Activated naive CD4-positive, alpha-beta T cell treated with anti-CD3 and anti-CD28 coated beads, Interleukin-2, amount 50 U/mL, for 72 hours (primary cell): ENCODE measurements at places on chromosomes 1 and 21. TPM values are rescaled to one million over a fixed set of nuclear protein-coding genes. Genes with fewer than 3 reads are reported as not detected.

Gene TEX38
- not detected for total RNA-seq

- no peak for DNase-seq
These were observed 192.4 kb upstream of the ARHGEF16 start for GRCh38 chr1:3261969-3262579.

DNA sequence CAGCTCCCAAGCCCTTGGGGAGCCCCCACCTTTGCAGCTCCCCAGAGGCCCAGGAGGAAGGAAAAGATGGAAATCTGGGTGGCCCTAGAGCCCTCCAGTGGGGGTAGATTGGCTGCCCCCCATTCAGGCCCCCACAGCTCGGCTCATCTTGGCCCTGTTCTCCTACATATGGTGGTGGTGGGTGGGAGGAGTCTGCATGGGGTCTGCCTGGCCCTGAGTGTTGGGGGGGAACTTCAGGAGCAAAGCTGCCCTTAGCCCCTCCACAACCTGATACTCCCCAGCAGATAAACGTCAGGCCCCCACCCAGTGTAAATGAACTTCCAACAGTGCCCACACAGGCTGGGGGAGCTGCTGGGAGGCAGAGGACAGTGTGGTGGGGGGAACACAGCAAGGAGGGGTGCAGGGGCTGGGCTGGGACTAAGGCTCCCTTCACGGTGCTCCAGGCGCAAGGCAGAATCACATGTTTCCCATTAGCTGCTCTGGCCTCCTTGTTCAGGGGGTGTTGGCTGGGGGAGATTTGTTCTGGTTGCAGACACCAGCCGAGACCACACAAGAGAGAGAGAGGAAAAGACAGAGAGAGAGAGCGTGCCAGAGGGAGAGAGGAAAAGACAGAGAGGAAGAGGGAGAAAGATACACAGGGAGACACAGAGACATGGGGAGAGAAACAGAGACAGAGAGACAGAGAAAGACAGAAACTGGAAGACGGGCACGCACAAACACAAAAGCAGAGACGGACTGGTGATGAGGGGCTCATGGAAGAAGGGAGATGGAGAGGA, 42.6 kb downstream of the AHDC1 start:
- no peak for DNase-seq

Gene BEST4
- total RNA-seq: 1.8 TPM

Gene MTMR11
- 4.5 TPM for total RNA-seq

- no peak for DNase-seq
These were observed 58.4 kb downstream of the SYF2 start for GRCh38 chr1:25173809-25174340.

DNA sequence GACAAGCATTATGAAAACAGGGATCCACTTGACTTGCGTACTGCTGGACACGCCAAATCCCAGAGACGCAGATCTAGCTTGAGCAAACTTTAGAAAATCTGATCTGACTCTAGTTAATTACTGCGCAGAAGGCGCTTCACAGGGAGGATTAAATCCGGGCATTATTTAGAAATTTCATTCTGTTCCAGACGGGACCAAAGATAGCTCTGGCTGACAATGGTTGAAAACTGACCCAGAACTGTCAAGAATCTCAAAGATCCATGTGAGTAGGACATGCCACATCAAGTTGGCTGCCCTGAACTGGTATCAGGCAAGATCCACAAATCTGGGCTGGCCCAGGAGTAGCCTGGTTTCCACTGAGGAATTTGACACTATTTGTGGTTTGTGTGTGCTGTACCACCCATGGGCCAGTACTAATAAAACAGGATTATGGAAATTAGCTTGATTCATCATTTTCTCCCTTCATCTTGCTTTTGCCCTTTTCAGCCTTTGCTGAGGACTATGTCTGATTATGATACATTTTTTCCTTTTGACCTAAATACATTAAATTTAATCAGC, 171.0 kb downstream of the VAV3 start:
- no peak for DNase-seq

DNA sequence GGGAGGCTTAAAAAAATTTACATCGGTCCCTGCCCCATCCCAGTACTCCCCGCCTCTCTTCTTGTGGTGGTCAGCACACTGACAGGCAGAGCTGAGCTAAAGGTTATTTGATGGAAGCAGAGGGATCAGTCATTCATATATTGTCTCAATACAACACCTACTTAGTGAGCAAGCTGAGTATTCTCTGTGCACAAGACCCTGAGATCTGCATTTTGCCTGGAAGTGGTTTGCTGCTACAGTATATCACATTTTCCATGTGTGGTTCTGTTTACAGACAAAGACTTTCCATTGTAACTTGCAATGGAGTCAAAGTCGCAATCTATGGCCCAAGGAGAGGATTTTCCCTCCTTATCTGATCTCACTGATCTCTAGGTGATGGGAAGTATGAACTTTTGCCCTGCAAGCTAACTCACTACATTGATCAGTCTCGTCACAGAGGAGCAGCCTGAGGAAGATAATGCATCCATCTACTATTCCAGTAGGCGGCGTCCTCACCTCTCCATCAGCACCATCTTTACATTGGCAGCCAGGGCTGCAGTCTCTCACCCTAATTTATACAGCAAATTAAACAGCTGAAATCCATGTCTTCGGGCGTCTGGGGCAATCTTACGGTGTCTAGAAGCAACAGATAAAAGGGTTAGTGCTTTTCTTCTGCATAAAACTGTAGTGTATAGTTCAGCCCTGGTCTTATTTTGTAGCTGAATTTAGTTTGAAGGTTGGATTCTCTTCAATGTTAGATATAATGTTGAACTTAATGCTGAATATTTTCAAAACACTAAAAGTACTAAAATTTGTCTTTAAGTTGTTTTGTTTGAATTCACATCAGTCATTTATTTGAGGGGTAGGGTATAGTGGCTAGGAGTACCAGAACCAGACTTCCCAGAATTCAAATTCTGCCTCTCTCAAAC, 3.2 kb upstream of the TRAF5 start:
- no peak for DNase-seq

Gene PTAFR
- total RNA-seq: 0.06 TPM

DNA sequence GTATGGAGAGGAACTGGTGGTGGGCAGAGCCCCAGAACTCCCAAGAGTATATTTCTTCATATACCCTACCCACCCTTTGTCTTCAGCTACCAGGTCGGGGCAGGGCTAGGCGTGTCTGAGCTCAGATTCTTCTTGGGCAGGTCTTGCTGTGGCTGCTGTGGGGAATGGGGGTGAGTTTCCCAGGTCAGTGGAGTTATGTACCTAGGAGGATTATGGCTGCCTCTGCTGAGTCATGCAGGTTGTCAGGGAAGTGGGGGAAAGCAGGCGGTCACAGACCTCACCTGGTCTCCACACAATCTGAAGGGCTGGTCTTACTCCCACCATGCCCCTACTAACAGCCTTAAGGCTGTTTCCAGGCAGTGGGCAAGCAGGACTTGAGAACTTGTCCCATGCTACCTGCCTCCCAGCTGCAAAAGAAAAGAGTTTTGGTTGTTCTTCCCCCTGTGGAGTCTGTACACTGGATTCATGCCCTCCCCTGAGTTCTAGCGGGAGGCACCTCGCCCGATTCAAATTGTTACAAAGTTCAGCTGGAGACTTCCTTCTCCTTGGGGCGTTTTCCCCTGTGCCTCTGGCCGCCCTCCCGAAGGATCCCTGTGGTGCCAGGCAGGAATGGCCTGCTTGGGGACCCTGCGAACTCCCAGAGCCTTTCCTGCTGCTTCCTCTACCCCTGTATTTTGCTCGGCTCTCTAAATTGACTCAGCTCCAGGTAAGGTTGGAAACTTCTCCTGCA, 58.6 kb downstream of the NPHS2 start:
- no peak for DNase-seq

DNA sequence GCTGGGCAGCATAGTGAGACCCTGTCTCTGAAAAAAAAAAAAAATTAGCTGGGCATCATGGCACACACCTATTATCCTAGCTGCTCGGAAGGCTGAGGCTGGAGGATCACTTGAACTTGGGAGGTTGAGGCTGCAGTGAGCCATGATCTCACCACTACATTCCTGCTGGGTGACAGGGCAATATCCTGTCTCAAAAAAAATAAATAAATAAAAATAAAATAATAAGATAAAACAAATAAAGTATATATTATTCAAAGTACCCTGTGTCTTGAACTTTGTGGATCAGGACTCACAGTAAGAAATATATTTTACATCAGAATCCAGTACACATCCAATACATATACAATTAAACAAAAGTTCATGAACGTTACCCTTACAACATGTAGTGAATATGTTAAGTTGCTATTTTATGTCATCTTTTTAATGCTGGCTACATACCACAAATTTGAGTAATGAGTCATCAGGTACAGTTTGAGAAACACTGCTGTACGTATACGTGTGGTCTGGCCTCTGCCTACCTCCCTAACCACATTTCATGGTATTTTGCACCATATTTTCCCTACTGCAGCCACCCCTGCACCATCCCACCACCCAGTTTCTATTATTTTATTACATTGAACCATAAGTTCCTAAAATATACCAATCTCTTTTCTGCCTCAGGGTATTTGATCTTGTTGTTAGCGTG, 4.4 kb downstream of the NME7 start:
- peak; percentile 53 for DNase-seq

DNA sequence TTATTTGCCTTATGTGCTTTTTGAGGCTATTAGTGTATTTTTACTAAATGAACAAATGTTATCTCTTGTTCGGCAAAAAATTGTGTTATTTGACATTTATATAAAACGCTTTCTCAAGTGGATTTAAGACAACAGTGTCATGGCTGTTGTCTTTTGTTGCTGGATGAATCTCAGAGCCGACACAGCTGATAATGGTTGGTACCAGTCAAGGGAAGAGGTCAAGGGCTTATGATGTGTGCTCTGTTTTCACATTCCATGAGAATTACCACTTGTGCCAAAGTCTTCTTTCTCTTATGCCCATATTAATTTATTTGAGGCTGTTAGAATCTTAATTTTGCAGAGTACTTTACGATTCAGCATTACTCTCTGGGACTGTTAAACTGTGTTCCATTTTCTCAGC, 17.9 kb upstream of the CD101 start:
- no peak for DNase-seq

DNA sequence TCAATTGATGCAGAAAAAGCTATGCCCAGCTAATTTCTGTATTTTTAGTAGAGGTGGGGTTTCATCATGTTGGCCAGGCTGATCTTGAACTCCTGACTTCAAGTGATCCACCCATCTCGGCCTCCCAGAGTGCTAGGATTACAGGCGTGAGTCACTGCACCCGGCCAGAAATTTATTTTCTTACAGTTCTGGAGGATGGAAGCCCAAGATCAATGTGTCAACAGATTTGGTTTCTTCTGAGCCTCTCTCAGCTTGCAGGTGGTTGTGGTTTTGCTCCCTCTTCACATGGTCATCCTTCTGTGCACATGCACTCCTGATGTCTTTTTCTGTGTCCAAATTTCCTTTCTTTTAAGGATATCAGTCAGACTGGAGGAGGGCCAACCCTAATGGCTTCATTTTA, 35.6 kb downstream of the SHCBP1L start:
- no peak for DNase-seq

GRCh38 chr1:183023146-183023600, at the start of gene LAMC1:
Gene LAMC1, plus strand, starts transcription at chr1:183023420. Its CDS starts 297 bp downstream, at chr1:183023717.
- DNase-seq: no peak

DNA sequence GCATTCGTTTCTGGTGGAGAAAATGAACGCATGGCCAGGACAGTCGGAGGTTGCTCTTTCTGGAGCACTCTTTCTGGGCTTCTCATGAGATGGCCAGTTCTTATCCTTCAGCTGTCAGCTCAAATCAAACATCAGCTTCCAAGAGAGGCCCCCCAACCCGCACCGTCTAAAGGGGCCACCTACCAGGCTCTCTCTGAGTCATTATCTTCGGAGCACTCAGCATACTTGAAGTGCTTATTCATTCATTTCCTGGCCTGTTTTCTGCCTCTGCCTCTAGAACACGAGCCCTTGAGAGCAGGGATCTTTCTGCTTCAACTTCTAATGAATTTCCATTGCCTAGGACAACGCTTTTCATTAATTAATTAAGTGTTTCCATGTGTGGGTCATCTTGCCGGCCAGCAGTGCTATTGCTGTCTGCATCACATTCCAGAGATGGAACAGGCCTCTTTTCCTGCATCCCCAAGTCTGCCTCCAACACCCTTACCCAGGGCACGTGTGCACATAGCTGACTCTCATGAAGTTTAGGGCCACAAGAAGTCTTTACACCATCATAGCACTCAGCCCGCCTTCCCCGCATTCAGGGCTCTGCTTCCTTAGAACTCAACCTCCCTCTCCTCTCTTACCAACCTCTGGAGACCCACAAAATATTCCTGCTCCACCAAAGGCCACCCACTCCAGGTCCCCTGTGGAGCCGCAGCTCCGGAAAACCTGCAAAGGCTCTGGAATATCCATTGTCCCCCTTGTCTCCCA, 52.1 kb upstream of the LAPTM5 start:
- no peak for DNase-seq

Gene OR2T3
- total RNA-seq: not detected

DNA sequence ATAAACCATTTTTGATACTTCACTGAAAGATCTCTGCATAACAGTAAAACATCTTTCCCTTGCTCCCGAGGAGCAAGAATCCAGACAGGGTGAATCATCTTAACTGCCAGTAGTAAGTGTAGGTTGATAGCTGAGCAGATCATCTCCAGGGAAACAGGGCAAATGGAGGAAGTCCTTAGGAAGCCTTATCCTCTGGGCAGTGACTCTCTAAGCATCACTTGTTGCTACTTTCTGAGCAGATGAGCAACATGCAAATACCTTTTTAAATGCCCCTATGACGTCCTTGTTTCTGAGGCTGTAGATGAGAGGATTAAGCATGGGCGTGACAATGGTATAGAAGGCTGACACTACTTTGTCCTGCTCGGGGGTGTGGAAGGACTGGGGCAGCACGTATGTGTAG, 8.9 kb downstream of the OR2T11 start:
- DNase-seq: no peak
